HuH-7 (cell line): ENCODE measurements at places on chromosomes 11 and 22.

GRCh38 chr11:113332023-113332422, 17.6 kb downstream of the TTC12 start:
- DNase-seq = no peak

- DNase-seq = peak; percentile 15
Observed at GRCh38 chr11:44133335-44133946, 38.0 kb downstream of the EXT2 start.

GRCh38 chr11:130801333-130802122, 114.8 kb downstream of the SNX19 start:
- DNase-seq = no peak

DNA sequence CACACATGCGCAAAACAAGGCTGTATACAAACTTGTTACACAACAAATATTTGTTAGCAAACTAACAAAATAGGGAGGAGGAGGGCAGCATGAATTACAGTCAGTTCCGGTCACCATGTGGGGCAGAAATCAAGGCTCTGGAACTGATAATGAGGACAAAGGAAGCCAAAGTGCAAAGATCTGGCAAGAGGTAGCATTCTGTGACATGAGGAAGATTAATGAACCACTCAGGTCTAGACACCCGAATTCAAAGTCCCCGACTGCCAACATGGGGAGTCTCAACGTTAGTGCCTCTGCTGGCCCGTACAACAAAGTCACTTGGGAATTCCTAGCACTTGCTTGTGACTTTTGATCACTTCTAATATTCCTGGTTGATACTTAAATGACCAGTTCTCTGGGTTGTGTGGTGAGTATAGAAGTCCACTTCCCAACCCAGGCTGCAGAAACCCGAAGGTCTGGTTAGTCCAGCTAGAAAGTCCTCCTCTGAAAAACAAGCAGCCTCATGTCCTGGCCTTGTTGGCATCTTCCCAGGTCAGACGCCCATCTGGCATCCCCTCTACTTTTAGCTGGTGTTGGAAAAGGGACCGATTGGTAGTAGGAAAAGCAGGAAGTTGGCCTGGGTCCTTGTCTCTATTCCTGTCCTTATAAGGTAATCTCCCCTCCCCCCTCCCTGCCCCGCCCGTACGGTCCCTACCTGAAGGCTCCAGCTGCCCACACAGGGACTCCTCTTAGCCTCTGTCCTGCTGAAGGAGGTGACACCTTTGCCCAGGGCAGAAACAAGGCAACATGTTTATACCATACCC, 1.6 kb downstream of the SUN2 start:
- peak; percentile 72 for DNase-seq

- no peak for DNase-seq
Observed at GRCh38 chr11:110243791-110244190, 52.6 kb downstream of the RDX start.

GRCh38 chr22:35523167-35523947, 17.3 kb upstream of the RASD2 start:
- DNase-seq = no peak

GRCh38 chr22:44205516-44206329, 25.0 kb downstream of the PARVG start:
- no peak for DNase-seq

DNA sequence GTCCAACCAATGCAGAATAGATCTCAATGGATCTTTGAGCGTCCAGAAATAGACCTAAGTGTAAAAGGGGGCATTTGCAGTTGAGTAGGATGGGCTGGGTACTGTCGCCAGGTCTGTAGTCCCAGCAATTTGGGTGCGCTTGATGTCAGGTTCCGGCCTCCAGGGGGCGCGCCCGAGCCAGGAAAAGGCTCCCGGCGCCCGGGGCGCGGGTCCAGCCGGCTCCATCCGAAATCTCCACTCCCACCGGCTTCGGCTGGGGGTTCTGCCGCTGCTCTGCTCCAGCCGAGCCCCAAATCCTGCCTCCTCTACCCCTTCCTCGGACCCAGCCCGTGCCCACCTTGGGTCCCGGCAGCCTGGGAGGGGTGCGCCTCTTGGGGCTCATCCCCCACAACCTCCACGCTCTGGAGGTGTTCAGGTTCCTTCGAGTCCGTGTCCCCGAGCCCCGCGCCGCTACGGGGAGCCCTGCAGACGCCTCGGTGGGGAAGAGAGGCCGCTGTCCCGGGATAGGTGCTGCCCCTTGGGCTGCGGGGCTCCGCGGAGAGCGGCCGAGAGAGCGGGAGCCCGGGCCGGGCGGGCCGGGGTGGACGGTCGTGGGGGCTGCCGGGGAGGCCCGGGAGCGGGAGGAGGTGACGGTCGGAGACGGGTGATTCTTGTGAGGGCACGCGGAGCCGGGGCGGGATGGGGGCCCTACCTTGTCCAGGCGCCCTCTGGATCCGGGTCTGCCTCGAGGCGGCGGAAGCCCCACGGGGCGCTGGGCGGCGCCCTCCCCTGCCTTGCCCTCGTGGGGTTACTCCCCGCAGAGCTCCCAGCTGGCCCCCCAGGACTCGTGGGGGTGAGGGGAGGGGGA, 13.0 kb upstream of the CYB5R3 start:
- peak; percentile 90 for DNase-seq

- DNase-seq = no peak
Observed at GRCh38 chr11:110339456-110340250, 43.2 kb upstream of the RDX start.

- no peak for DNase-seq
Observed at GRCh38 chr11:79265756-79266322, 175.0 kb downstream of the TENM4 start.

GRCh38 chr22:25710501-25710900, 31.5 kb upstream of the MYO18B start:
- DNase-seq = no peak

- no peak for DNase-seq
Observed at GRCh38 chr11:2293531-2293971, 8.2 kb downstream of the C11orf21 start.

DNA sequence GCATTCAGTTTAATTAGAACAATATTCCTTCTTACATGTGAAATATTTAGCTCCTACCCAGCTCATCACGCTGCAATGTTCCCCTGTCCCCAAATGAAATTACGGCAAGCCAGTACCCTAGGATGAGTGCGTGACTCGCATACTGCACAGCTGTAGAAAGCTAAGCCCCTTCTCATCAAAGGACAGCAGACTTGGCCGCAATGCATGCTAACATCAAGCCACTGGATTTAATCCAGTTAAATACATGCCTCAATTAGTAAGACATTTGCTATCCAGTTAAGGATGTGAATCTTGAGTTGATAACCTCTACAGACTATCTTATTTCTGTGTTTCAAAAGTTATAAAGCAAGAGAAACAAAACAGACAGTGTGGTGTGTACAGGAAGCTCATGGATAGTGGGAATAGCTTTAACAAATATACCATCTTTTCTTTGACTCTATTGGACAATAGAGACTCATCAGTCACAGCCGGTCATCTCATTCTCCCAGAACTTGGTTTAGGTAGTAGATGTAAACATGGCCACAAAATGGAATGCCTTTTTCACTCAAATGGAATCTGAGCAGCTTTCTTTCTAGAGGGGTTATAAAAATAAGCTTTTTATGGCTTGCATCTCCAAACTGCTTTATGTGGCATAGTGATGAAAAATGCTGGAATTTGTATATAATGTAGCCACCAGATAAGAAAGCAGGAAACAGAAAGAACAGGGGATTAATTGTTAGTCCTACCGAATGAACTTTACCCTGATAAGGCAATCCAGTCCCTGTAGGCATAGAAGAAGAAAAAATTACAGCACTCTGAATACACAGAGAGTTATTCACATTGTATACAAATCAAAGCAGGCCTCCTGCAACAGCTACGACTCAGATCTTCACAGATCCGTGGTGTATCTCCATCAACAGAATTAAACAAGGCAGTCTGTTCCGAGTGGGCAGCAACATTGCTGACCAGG, 224.1 kb downstream of the CADM1 start:
- DNase-seq = peak; percentile 26

- no peak for DNase-seq
Observed at GRCh38 chr11:90699791-90700400, 477.0 kb upstream of the CHORDC1 start.

DNA sequence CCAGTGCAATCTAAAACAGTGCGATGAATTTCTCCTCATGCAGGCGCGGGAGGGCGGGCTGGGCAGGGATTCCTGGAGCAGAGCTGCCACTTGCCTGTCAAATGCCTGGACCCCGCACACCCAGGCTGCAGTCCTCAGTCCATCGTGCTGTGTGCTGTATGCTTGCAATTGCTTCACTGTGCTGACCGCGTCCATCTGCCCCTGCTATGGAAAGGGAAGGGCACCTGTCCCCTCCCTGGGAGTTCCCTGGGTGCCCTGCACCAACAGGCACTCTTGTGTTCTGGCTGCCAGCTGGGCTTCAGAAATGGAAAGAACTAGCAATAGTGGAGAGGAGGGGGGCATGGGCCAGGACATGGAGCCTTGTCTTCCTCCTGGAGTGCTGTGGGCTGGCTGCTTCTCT, 185.4 kb upstream of the B3GAT1 start:
- DNase-seq = no peak

DNA sequence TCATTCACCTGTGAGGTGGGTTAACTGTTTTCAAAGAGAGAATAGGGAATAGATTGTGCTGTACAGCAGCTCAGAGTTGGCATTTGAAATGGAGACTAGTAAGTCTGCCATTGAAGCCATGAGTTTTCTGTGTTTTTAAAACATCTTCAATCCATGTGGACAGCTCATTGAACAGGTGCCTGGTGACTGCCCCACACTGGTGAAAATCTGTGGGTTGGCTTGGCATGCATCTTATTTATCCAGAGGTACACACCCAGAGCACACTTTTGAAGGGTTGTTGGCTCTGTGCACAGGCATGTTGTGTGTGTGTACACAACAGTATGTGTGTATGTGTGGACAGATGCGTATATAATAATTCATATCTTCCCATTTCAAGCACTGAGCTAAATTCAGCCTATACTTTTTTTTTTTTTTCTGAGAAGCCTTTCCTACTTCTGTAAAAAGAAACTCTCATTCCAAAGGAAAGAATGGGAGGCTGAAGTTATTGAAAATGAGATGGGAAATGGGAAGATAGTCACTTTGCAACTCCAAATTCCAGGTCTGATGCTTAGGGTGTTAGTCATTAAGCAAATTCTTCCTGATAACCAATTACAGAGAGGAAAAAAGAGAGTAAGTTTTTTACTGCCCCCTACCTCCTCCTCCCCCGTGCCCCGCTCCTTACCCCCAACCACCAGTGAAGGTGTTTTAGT, 7.0 kb upstream of the LYVE1 start:
- DNase-seq = no peak

DNA sequence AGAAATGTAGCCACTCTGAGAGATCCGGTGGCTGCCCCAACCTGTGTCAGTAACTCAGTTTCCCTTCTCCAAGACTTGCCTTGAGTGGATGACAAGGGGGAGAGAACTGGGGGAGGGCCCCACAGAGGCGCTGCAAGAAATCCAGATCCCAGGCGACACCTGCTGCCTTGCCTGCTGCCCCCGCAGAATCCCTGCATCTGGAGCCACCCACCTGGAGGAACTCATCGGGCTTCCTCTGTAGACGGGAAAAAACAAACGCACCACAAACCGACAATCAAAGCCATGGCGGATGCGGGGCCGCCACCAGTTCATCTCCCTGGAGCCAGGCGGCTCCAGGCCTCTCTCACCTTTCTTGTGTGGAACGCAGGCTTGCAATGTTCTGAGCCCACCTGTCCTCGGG, 40.2 kb downstream of the MACROD1 start:
- DNase-seq = no peak

DNA sequence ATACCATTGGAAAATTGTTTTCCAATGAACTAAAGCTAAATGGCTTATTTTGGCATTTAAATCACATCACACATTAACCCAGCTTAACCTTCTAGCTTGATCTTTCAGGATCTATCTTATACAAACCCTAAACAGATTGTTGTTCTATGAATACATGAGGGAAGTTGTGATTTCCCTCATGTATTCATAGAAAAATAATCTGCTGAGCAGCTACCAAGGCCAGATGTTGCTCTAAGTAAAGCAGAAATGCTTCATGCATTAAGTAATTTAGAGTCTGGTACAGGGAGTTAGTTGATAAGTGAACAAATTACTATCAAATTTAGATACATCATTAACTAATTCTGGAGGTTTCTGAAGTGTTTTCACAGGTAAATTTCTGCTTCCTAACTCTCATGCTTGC, 204.6 kb upstream of the ANO3 start:
- DNase-seq = no peak

GRCh38 chr11:125517116-125517770, 21.2 kb upstream of the FEZ1 start:
- DNase-seq = no peak

GRCh38 chr11:100969008-100969407, 160.6 kb downstream of the PGR start:
- DNase-seq = no peak
